Thoracic aorta (tissue), 2 donors: ENCODE measurements at places on chromosomes 7 and 10.

DNA sequence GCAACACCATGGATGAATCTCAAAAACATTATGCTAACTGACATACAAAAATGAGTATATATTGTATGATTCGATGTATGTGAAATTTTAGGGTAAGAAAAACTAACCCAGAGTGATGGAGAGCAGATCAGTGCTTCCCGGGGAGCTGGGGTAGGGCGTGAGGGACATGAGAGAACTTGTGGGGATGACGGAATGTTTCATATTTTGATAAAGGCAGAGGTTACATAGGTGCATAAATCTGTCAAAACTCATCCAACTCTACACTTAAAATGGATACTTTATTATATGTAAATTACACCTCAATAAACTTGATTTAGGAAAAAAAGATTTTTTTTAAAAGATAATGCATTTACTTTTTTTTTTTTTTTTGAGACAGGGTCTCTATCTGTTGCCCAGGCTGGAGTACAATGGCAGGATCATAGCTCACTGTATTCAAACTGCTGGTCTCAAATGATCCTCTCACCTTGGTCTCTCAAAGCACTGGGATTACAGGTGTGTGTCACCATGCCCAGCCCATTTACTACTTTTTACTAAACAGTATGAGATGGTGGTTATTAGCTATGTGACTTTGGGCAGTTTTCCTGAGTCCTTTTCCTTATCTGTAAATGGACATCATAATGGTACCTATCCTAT, 13.7 kb downstream of the RHEB start:
- H3K36me3 ChIP-seq = no peaks in the 10 kb centered on the region
- H3K27ac ChIP-seq = no peak overlapping the region
- no peak for DNase-seq
- peaks cover 77% of the 10 kb centered on the region for H3K4me1 ChIP-seq
- no peak overlapping the region for H3K4me3 ChIP-seq
- H3K27me3 ChIP-seq = no peaks in the 10 kb centered on the region

- DNase-seq = no peak
- H3K4me3 ChIP-seq = no peak overlapping the region
- no peaks in the 10 kb centered on the region for H3K36me3 ChIP-seq
- no peaks in the 10 kb centered on the region for H3K4me1 ChIP-seq
- H3K27ac ChIP-seq = no peak overlapping the region
These were observed 37.1 kb downstream of the TMEM229A start for GRCh38 chr7:123995617-123996326.

DNA sequence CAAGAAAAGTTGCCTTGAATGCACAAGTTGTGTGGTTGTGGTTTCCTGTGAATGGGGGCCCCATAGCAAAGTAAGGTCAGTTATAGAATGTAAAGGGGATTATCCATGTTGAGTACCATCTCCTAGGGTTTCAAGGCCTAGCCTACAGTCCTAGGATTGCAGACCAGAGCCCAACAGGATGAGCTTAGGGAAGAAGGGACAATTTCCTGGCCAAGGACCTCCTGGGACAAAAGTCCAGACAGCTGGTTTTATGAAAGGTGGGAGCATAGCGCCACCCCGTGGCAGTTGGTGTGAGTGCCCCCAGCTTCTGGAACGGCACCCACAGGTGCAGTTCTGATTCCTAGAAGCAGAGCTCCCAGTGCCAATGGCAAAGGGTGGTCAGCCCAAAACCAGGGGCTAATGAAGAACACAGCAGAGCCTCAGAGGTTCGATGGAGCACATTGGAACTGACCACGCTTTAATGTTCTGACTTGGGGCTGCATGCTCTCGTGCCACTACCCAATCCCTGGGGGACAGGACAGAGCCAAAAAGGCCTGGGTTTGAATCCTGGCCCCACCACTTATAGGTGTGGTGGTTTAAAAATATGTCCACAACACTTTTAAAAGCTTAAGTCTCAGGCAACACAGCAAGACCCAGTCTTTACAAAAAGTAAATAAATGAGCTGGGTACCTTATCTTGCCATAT, 25.8 kb upstream of the TMEM120A start:
- peak; percentile 15 for DNase-seq
- no peaks in the 10 kb centered on the region for H3K4me1 ChIP-seq
- H3K27ac ChIP-seq = no peak overlapping the region
- H3K27me3 ChIP-seq = no peaks in the 10 kb centered on the region
- no peaks in the 10 kb centered on the region for H3K36me3 ChIP-seq

DNA sequence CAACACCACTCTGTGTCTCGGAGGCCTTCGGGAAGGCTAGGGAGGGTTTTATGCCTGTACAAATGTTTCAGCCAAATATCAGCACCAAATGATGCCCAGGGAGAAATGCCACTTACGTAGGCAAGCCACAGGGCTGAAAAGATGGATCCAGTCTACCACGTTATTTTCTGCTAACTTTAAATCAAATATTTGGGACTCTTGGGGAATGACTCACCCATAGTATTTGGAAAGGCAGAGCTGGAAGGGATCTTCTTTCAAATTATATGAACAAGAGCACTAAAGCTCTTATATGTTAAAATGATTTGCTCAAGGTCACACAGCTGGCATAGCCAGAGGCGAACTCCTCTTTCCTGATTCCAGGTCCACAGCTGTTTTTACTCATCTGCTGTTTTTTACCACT, 591.4 kb downstream of the SORCS1 start:
- no peak overlapping the region for H3K27ac ChIP-seq
- no peak for DNase-seq
- H3K36me3 ChIP-seq = no peaks in the 10 kb centered on the region
- no peaks in the 10 kb centered on the region for H3K4me1 ChIP-seq

DNA sequence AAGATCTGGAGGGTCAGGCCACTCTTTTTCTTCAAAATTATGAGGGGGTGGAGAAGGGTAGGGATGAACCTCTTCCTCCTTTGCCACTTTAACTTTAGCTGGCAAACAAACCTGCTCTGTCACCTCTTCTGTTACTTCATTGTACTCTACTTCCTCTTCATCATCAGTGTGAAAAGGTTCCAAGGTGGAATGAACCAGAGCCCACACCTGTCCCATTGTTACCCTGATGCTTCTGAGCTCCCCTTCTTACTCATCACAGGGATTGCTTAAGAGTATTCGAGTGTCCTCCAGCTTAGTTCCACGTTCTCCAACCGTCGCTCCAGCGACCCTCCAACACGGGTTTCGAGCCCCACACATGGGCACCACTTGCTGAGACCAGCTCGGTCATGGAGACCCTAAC, 5.2 kb downstream of the MRPS24 start:
- no peak overlapping the region for H3K4me3 ChIP-seq
- H3K27me3 ChIP-seq = no peaks in the 10 kb centered on the region
- H3K4me1 ChIP-seq = peaks cover 6% of the 10 kb centered on the region
- H3K36me3 ChIP-seq = peaks cover 7% of the 10 kb centered on the region

GRCh38 chr10:122073508-122073907, 84.5 kb downstream of the TACC2 start:
- H3K4me1 ChIP-seq = no peaks in the 10 kb centered on the region
- no peaks in the 10 kb centered on the region for H3K27me3 ChIP-seq
- no peak for DNase-seq
- no peak overlapping the region for H3K4me3 ChIP-seq
- no peaks in the 10 kb centered on the region for H3K36me3 ChIP-seq

GRCh38 chr10:26310361-26310760, 93.8 kb downstream of the GAD2 start:
- H3K27ac ChIP-seq = no peak overlapping the region
- no peaks in the 10 kb centered on the region for H3K27me3 ChIP-seq
- no peak for DNase-seq
- H3K36me3 ChIP-seq = no peaks in the 10 kb centered on the region
- H3K4me3 ChIP-seq = no peak overlapping the region
- no peaks in the 10 kb centered on the region for H3K4me1 ChIP-seq

- DNase-seq = no peak
- H3K4me1 ChIP-seq = peaks cover 5% of the 10 kb centered on the region
- H3K36me3 ChIP-seq = no peaks in the 10 kb centered on the region
- H3K27me3 ChIP-seq = no peaks in the 10 kb centered on the region
- no peak overlapping the region for H3K27ac ChIP-seq
These were observed 5.3 kb upstream of the ARPC1A start for GRCh38 chr7:99320371-99320770.

DNA sequence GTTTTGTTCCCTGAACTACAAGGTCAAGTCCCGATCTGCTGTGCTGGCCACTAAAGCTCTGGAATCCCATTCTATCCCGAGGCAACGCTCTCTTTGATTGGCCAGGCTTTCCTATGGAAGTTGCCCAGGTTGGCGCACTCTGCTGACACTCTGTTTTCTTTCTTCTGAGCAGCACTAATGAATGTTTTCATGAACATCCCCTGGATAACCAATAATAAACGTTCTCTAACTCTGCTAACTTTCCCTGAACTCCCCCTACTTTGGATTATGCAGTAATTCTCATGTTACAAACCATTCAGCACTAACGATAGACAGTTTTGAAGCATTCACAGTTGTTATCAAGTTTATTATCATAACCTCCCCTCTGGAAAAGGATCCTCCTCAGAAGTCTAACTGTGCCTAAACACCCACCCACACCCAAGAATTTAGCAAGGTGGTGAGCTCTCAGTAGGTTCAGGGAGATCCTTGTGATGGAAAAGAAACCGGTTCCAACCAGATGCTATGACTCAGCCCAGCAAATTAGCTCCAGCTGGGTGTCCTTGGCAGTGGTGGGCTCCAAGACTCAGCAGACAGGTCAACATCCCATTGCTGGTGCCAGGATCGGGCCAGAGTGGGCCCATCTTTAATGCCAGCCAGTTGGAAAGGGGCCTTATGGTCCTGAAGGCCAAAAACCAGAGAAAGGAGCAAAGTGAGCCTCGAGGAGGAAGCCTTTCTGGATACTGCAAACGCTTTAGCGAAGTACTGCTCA, 68.4 kb downstream of the CREB3L2 start:
- no peaks in the 10 kb centered on the region for H3K36me3 ChIP-seq
- no peaks in the 10 kb centered on the region for H3K27me3 ChIP-seq
- H3K4me3 ChIP-seq = peak overlapping the region; percentile 17
- H3K27ac ChIP-seq = peak overlapping the region; percentile 82
- H3K4me1 ChIP-seq = peaks cover 71% of the 10 kb centered on the region

GRCh38 chr7:126608339-126608776, 644.4 kb downstream of the GRM8 start:
- no peak overlapping the region for H3K4me3 ChIP-seq
- H3K4me1 ChIP-seq = no peaks in the 10 kb centered on the region
- DNase-seq = no peak
- H3K36me3 ChIP-seq = no peaks in the 10 kb centered on the region
- no peak overlapping the region for H3K27ac ChIP-seq
- H3K27me3 ChIP-seq = no peaks in the 10 kb centered on the region

DNA sequence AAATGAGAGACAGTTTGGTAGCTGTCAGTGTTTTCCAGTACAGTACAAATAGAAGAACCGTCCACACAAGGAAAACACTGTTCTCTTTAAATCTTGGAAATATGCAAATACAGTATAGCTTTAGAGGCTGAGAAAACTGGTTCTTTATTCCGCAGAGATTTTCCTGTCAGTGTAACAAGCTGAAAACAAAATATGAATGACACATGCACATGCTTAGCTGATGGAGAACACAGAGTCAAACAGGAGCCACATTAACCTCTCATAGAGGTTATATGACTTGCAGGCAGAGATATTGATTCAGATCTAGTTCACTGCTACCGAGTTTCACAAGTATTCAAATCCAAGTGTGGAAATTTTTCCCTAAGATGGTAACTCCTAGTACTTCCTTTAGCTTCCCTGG, 135.2 kb upstream of the C1QL3 start:
- H3K4me1 ChIP-seq = no peaks in the 10 kb centered on the region
- no peaks in the 10 kb centered on the region for H3K27me3 ChIP-seq
- no peaks in the 10 kb centered on the region for H3K36me3 ChIP-seq
- H3K4me3 ChIP-seq = no peak overlapping the region
- DNase-seq = no peak

DNA sequence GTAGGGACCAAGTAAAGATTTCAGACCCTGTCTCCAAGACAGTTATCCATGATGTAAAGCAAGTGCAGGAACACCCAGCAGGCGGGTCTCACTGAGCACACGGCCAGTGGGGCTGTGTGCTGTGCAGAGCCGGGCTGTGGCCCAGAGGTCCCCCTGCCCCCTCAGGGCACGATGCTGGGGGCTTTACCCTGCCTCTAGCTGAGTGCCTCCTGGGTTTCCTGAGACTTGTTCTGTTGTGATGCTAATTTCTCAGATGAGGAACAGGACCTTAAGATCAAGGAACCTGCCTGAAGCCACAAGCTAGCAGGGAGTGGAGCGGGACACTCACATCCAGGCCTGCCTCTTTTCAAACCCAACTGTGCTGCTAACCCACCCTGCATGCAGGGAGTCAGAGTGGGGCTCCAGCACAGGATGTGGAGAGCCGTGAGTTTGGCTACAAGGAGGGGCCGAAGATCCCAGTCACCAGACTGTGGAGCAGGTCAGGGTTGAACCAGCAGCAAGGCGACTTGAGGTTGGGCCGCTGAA, 76.1 kb upstream of the LYZL2 start:
- no peaks in the 10 kb centered on the region for H3K4me1 ChIP-seq
- no peaks in the 10 kb centered on the region for H3K36me3 ChIP-seq
- H3K4me3 ChIP-seq = no peak overlapping the region
- no peak overlapping the region for H3K27ac ChIP-seq
- no peaks in the 10 kb centered on the region for H3K27me3 ChIP-seq

GRCh38 chr7:77265666-77266065, 66.0 kb upstream of the FGL2 start:
- no peaks in the 10 kb centered on the region for H3K27me3 ChIP-seq
- peaks cover 12% of the 10 kb centered on the region for H3K4me1 ChIP-seq
- no peaks in the 10 kb centered on the region for H3K36me3 ChIP-seq
- DNase-seq = no peak

DNA sequence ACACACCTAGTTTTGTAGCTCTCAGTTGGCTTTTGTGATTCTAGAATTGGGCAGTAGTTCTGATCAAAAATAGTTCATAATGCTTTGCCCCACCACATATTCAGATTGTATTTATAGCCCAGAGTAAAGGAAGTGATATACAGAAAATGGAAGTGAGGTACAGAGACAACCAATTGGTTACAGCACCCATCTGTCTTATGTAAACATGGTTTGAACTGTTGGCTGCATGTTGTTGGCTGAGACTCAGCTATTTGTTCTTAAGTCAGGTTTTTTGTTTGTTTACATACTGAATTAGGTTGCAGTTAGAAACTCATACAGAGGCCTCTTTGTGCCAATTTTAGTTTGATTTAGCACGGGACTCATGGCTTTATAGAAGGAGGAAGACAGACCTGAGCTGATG, 158.9 kb upstream of the GPR26 start:
- no peak for DNase-seq
- no peak overlapping the region for H3K4me3 ChIP-seq
- H3K4me1 ChIP-seq = no peaks in the 10 kb centered on the region
- H3K36me3 ChIP-seq = no peaks in the 10 kb centered on the region
- no peak overlapping the region for H3K27ac ChIP-seq

DNA sequence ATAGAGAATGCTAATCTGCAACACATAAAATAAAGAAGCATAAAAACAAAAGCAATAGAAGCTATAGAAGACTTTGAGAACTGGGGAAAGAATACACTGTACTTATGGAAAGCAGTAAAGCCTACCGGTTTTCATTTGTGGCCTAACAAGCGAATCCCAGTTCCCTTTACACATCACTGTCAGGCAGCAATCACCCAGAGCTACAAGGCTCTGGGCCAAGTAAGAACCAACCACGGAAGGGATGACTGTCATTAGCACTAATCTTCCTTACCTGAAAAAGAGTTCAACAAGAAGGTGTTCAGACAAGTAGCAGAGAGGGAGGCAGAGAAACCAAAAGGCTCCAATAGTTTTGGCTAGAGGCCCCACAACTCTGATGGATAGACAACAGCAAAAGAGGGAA, 15.0 kb downstream of the CCDC6 start:
- DNase-seq = no peak
- no peaks in the 10 kb centered on the region for H3K27me3 ChIP-seq
- peaks cover 96% of the 10 kb centered on the region for H3K4me1 ChIP-seq
- no peak overlapping the region for H3K4me3 ChIP-seq
- no peak overlapping the region for H3K27ac ChIP-seq

GRCh38 chr7:111747718-111748117, 185.4 kb upstream of the IMMP2L start:
- no peaks in the 10 kb centered on the region for H3K36me3 ChIP-seq
- H3K4me3 ChIP-seq = no peak overlapping the region
- no peaks in the 10 kb centered on the region for H3K27me3 ChIP-seq
